Esophagus mucosa (tissue), 1 donor: ENCODE measurements at places on chromosomes 13 and 19.

- ATAC-seq, result no peak
Measured at GRCh38 chr19:30071871-30072270, 129.8 kb downstream of the URI1 start.

DNA sequence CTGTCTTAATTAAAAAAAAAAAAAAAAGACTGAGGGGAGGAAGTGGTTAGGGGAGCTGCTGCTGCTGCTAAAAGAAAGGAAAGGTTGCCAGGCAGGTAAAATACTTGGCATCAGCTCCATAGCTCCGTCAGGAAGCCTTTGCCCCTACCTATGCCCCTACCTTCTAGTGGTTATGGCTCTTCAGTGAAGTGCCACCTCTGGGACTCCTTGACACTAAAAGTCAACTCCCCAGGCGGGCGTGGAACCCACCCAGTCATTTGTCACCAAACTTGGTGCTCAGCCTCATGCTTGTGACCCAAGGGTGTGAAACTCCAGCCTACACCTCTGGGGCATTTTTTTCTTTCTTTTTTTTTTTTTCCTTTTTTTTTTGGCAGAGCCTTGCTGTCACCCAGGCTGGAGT, 4.9 kb upstream of the NECTIN2 start:
- ATAC-seq, result no peak

DNA sequence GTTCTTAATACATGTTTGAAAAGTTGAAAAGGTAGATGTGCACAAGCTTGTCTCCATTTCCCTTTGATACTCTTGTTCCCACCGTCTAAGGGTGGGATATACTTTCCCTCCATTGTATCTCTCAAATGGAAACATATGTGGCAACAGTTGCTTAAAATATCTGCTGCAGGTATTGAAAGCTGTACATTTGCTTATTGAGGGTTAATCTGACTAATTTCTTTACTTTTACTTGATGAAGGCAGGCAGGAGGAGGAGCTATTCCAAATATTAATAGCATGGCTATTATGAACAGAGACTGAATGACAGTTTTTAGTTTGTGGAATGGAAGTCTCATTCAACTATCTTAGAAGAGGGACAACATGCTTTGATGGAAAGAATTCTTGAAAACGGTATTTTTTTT, 103.8 kb downstream of the SLC10A2 start:
- no peak for ATAC-seq

GRCh38 chr13:42873081-42873480, 91.7 kb downstream of the FAM216B start:
- no peak for ATAC-seq

DNA sequence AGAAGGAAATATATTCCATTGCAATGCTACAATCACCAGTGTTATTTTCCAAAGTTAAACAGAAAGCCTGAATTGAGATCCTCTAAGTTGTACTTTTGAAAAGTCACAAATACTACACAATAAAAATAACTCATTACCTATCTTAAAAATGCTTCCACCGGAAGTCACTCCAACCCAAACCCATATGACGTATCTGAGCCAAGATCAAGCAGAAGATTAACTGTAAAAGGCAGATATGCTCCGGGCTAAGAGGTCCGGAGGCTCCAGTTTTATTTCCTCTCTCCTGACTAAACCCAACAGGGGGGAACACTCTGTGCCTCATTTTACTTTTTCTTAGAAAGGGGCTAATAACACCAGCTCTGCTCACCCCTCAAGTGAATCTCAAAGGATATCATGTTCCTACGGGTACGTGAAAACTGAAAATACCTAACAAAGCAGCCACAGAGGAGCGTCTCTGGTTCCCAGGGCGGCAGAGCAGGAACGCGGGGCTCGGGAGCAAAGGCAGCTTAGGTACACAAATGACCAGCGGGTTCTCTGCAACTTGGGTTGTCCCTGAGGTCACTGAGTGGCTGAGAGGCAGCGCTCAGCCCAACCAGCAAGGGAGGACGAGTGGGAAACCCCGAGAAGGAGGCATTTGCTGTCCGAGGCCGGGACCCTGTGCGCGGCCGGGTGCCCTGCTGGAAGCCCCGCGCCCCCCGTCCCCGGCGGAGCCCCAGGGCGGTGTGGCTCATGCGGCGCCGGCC, 750 bp downstream of the RAB20 start:
- peak; percentile 22 for ATAC-seq

DNA sequence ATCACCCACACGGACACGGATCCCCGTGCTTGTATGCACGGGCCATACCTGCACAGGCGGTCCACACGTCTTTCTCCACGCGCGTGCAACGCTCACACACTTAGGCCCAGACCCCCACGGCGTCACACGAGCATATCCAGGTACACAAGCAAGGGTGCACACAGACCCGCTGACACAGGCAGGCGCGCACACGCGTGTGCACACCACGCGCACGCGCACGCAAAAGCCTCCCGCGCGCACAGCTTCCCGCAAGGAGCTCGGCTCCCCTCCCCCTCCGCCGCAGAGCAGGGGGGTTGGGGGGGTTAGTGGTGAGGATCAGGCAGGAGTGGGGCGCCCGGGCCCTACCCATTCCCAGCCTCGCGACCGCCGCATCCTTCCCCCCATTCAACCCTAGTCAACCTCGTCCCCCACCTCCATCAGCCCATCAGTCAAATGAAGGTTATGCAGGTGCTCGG, 407 bp downstream of the RAB3A start:
- peak; percentile 5 for ATAC-seq

- ATAC-seq, result peak; percentile 45
Measured at GRCh38 chr19:43759515-43759914, 4.8 kb upstream of the SMG9 start.

GRCh38 chr13:92097337-92097903, 699.0 kb downstream of the GPC5 start:
- no peak for ATAC-seq

GRCh38 chr13:86383561-86383960, 584.3 kb upstream of the SLITRK6 start:
- ATAC-seq, result no peak

DNA sequence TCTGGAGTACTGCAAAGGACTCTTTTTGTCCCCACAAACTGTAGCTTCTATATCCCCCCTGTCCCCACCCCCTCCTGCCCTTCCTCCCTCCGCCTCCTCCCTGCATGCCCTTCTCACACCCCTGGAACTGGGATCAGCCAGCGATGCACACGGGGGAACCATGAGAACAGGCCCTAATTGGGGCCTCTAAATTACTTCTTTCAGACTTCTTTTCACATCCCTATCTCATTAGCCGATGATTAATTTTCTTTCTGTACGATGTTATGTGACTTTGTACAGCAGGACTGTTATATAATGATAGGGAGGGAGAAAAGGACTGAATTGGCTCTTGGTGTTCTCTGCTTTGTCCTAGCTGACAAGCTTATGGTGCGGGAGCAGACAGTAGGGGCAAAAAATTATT, 347.5 kb downstream of the DNAJC15 start:
- ATAC-seq, result no peak

DNA sequence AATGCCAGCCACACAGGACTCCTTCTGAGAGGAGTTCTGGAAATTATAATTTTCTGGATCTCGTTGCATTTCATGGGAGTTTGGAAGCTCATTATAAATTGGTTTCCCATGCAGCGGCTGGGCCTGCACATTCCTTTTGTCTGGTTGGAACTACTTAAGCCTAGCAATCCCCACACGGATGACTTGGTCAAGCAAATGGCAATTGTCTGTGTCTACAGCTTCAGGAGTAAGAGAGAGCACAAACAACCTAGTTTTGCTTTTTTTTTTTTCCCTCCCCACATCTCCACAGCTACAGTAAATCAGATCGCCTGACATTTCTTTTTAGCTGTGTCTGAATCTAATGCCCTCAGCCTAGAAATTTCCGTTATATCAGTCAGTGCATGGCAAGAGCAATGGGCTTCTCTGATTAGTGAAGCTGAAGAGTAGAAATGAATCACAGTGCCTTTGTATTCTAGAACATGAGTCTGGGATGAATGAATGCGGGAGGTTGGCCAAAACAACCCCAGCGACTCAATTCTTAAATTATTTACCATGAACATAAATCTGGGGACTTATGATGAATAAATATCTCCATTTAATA, 15.1 kb downstream of the PCDH8 start:
- no peak for ATAC-seq

GRCh38 chr13:84553227-84553626, 671.0 kb upstream of the SLITRK1 start:
- no peak for ATAC-seq

GRCh38 chr19:12580180-12580694, 29.0 kb upstream of the ZNF564 start:
- no peak for ATAC-seq

GRCh38 chr19:35261356-35262100, 7.2 kb upstream of the USF2 start:
- no peak for ATAC-seq

- no peak for ATAC-seq
Measured at GRCh38 chr13:68851026-68851425, 1256.6 kb upstream of the ATXN8OS start.

DNA sequence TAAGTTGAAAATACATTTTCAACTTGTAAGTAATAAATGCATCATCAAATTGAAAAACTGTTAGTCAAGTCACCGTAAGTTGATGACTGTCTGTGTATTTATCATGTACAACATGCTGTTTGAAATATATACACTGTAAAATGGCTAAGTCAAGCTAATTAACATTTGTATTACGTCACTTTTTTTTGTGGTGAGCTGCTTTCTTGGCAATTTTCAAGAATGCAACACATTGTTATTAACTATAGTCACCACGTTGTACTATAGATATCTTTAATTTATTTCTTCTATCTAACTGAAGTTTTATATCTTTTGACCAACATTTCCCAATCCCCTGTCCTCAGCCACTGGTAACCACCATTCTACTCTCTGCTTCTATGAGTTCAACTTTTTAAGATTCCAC, 57.0 kb downstream of the RBM26 start:
- ATAC-seq, result no peak

DNA sequence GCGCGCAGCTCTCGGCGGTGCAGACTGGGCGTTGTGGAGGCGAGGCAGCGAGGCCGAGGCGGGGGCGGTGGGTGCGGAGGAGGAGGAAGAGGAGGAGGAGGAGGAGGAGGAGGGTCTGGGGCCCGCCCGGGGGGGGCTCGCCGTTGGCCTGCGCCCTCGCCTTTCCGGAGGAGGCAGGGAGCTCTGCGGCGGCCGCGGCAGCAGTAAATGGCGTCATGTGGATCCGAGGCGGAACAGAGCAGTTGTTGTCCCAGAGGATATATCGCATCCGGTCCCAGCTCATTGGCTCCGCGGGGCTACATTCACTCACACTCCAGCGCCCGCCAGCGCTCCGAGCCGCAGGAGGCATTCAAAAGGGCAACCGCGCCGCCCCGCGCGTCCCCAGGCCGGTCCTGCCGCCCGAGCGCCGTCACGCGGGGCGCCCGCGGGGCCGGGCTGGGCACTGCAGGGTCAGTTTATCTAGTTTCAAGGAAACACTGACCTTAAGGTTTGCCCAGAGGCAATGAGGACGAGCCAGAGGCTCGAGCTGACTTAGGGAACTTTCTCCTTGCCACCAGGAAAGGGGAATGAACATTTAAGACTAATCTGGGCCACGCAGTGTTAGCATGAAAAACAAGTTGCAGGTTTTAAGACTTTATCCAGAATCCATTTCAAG, at the start of gene SPRY2:
Gene SPRY2 (minus strand): TSS at position 26 of the 655 bp plus-strand sequence. CDS start 3,421 bp downstream, outside the sequence.
- peak; percentile 88 for ATAC-seq

DNA sequence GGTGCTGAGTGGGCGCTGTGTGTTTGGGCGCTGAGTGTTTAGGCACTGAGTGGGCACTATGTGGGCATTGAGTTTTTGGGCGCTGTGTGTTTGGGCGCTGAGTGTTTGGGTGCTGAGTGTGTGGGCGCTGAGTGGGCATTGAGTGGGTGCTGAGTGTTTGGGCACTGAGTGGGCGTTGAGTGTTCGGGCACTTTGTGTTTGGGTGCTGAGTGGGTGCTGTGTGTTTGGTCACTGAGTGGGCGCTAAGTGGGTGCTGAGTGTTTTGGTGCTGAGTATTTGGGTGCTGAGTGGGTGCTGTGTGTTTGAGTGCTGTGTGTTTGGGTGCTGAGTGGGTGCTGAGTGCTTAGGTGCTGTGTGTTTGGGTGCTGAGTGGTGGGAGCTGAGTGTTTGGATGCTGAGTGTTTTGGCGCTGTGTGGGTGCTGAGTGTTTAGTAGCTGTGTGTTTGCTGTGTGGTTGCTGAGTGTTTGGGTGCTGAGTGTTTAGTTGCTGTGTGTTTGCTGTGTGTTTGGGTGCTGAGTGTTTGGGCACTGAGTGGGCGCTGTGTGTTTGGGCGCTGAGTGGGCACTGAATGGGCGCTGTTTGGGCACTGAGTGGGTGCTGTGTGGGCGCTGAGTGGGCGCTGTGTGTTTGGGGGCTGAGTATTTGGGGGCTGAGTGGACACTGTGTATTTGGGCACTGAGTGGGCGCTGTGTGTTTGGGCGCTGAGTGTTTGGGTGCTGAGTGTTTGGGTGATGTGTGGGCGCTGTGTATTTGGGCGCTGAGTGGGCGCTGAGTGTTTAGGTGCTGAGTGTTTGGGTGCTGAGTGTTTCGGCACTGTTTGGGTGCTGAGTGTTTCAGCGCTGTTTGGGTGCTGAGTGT, 47.2 kb upstream of the F7 start:
- ATAC-seq, result no peak

- ATAC-seq, result no peak
Measured at GRCh38 chr13:73310366-73310765, 251.6 kb downstream of the KLF5 start.

DNA sequence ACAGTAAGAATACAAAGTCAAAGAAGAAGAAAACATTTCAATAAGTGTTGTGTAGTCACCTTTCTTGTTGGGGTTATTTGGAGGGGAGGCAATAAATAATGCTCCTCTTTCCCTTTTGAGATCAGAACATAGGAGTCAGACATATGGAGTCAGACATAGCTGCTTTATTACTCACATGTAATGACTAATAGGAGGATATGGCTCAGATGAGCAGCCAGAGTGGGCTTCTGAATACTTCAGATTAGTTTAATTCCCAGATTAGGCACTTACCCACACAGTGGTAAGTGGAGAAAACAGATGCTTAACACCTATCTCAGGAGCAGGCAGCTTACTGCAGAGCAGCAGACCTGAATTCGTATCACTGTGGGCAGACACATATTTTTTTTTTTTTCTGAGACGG, 31.7 kb upstream of the C1QTNF9B start:
- ATAC-seq, result no peak

DNA sequence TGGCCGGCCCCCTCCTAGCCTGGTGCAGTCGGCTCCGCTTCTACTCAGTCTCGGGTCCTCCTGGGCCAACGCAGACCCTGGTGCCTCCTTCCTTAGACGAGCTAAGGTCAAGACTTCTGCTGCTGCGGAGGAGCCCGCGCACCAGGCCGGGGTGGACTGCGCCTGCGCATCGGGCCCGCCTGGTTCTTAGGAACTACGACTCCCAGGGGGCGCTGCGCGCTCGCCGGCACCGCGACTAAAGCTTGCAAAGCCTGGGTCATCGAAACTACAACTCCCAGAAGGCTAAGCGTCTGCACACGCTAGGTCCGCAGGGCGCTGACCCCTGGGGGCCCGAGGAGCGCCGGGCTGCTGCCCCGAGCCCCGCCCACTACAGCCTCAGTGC, at the start of gene ZNF835:
Gene ZNF835 (minus strand): TSS at position 145 of the 382 bp plus-strand sequence. CDS start 6,559 bp downstream, outside the sequence.
- ATAC-seq, result peak; percentile 74

DNA sequence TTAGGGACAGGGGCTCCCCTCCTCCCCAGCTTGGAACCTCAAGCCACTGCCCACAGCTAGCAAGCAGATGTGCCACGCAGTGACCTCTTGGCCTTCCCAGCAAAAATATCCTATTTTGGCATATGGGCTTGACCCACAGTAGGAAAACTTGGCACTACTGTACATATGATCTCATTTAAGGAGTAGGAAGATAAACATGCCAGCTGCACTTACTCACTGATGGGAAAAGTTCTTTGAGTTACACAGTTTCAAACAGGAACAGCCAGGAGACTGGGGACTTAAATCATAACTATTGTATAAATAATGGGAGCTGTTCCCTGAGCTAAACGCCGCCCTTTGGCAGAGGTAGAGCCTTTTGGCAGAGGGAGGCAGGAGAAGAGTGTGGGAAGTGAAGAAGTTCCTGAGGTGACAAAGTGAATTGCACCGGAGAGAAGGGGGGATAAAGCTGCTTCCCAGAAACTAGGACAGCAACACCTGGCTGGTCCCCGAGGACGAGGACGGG, 6.1 kb downstream of the SACS start:
- peak; percentile 51 for ATAC-seq
